Stimulated activated CD4-positive, alpha-beta T cell treated with anti-CD3 and anti-CD28 coated beads, Interleukin-12 subunit alpha, Interleukin-12 subunit beta, amount 100 ng/mL, for 4 hours (primary cell): ENCODE measurements at places on chromosomes 6 and 20.
A peak's percentile ranks its signal among the peaks of the same experiment; 100 is the strongest.

GRCh38 chr6:148524976-148525375 is 182.3 kb downstream of the SASH1 start:
- DNase-seq: no peak

GRCh38 chr6:39819228-39819627 is 27.1 kb downstream of the DAAM2 start:
- no peak for DNase-seq

DNA sequence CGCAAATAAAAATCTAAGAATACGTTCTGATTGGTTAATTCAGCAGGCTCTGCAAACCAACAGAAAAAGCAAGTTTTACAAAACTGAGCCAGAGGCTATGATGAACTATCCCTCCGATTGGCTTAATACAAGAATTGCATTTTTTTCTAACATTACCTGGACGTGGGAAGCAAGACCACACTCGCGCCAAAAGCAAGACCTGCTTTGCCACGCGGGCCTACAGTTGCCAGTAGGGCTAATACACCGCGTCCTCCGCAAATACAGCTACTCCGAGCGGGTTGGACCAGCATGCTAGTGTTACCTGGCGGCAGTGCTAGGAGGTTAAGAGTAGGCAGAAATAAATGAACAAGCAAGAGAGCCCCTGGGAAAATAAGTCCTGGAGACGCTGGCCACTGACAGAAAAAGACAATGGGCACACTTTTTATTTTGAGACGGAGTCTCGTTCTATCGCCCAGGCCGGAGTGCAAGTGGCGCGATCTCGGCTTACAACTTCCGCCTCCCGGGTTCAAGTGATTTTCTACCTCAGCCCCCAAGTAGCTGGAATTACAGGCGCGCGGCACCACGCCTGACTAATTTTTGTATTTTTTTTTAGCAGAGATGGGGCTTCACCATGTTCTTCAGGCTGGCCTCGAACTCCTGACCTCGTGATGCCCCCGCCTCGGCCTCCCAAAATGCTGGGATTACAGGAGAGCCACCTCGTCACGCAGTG is 131.9 kb upstream of the BTN3A2 start:
- DNase-seq: peak; percentile 29

DNA sequence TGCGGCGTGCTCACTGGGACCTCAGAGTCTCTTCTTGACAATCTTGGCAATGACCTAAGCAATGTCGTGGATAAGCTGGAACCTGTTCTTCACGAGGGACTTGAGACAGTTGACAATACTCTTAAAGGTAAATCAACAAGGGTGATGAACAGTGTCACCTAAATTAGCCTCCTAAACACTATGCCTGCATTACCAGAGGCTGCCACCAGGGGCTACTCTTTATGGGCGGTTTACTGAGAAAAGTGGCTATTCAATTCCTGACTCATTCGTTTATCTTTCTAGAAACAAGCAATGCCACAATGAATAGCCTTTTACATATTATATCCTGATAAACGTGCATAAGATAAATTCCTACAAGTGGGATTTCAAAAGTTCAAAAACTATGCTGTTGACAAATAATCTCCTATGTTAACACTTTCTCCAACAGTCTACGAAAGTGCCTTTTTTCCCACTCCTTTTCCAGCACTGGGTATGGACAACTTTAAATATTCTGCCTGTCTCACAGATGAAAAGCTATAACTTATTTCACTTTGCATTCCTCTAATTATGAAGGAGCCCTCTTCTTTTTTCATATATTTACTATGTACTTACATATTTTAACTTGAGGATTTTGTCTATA is 1.3 kb downstream of the BPIFA2 start:
- no peak for DNase-seq

- DNase-seq: peak; percentile 56
Measured at GRCh38 chr20:37345339-37346235, at the start of gene SRC. SRC (plus strand) TSS chr20:37346140; CDS start chr20:37384154, 38,014 bp downstream.

DNA sequence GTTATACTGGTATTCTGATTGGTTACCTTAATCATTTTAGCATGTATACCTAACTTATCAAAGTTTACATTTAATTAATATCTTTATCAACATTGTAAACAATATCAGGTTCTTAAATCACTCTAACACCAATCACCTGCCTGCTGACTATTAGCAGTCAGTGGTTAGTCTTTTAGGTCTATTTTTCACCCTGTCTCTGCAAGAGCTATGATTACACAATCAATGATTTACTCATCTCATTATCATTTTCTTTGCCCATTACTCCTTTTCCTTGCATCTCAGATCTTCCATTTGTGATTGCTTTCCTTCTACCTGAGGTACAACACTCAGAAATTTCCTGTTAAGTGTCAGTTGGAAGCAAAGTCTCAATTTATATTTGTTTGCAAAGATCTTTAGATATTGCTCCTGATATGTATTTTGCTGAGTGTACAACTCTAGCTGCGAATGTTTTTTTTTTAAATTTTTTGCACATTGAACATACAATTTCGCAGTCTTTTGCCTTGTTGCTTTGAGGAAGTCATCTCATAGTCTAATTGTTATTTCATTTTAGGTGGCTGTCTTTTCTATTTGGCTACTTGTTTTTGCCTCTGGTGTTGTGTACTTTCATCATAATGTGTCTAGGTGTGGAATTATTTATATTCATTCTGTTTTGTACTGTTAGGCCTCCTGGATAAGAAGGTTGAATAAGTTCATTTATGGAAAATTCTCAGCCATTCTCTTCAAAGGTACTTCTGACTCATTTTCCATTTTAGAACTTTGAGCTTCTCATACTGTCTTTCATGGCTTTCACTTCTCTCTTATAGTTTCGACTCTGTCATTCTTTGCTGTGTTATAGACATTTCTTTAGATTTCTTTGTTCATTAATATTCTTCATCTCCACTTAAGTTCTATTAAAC is 104.9 kb upstream of the CEP162 start:
- DNase-seq: no peak

- DNase-seq: no peak
Measured at GRCh38 chr20:63457737-63458136, 14.7 kb downstream of the KCNQ2 start.

DNA sequence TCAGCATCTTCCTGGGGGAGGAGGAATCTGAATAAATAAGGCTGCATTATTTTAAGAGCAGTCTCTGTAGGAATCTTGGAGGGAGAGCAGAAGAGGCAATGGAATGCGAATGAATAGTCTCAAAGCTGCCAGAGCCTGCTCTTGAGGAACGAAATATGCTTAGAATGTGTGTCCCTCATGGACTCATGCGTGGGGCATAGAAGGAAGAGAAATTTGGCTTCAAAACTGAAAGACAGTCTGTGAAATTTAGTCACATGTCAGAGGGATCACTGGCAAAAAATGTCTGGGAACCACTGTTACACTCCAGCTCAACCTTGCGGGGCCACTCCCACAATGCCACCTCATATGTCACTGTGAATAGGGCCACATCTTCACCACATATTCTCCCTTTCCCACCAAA is 95.5 kb downstream of the GJA10 start:
- DNase-seq: no peak

- no peak for DNase-seq
Measured at GRCh38 chr20:12928358-12928754, 80.4 kb upstream of the SPTLC3 start.

DNA sequence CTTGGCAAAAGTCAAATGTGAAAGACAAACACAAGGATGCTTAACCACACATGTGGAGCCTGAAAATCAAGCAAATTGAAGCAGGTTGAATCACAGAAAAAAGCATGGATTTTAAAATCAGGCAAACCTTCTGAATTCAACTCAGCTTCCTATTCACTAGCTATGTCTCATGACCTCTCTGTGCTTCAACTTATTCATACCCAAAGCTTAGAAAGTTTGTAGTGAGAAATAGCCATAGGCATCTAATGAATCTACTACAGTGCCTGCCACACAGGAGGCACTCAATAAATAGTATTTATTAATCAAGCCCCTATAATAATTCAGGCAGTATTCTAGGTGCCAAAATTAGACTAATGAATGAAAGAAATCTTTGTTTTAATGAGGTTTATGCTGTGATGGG is 112.2 kb upstream of the TNFAIP3 start:
- DNase-seq: no peak

DNA sequence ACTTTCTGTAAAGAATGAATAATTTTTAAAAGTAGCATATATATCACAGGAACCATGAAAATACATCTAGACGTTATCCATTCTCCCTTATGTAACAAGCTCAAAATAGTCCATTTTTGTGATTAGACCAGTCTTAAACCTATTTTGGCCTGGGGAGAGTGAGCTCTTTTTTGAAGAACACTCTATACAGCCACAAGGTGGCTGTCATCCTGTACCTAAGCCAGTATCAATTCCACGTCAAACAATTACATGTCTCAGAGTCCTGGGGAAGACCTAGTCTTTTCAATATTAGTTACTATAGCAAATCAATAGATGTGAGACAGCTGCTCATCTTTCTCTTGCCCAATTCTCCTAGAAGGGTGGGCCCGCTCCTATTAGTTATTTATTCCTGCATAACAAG is 28.4 kb downstream of the FBXO5 start:
- DNase-seq: no peak

DNA sequence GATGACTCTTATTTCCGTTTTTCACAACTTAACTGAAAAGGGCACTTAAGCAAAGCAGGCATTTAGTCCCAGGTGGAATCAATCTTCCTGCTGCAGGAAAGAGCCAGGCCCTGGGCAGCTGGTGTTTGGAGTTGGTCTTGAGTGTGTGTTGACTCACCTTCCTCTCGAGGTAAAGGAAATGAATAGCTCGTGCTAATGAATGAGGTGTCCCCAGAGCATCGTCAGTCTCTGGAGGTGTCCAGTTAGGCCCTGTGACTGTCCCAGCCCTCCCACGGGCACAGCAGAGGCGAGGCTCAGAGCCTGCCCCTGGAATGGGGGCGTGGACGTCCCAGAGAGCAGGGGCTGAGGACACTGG is 277.7 kb downstream of the NRN1 start:
- DNase-seq: no peak
